ENCODE measurements at places on chromosomes 7 and 10.
A peak's percentile ranks its signal among the peaks of the same experiment; 100 is the strongest.

- DNase-seq = peak; percentile 40
Measured at GRCh38 chr10:794382-794956, 105.0 kb upstream of the DIP2C start.

GRCh38 chr7:32588657-32589056, 93.4 kb downstream of the AVL9 start:
- DNase-seq = peak; percentile 87

- DNase-seq = no peak
Measured at GRCh38 chr10:97849103-97849686, 448 bp upstream of the GOLGA7B start.

GRCh38 chr7:129824291-129825208, 128.2 kb downstream of the UBE2H start:
- DNase-seq = no peak

GRCh38 chr10:48633381-48634197, 28.7 kb upstream of the ARHGAP22 start:
- no peak for DNase-seq

- peak; percentile 40 for DNase-seq
Measured at GRCh38 chr7:130037703-130038102, 13.5 kb downstream of the ZC3HC1 start.

- DNase-seq = no peak
Measured at GRCh38 chr7:139494835-139495579, 11.5 kb upstream of the KLRG2 start.

DNA sequence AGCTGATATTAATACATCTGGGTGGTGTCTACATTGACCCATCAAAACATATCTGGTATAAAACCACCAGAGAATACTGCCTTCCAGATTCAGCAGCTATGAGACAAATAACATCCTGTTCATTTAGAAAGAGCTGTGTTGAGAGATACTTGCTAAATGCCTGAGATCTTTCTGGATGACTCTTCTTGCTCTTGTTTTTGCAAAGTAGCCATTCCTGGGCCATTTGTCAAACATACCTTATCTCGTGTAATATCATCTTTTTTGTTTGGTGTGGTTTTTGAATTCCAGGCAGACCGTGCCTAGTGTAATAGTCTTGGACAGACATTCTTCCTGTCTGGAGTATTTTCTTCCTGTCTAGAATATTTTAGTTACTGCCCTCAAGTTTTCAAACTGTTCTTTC, 74.7 kb upstream of the PRR15 start:
- peak; percentile 88 for DNase-seq

GRCh38 chr10:115558252-115558651, 465.1 kb downstream of the ATRNL1 start:
- DNase-seq = no peak

Measured in cardiac fibroblast (primary cell).